ENCODE measurements at places on chromosomes 2 and 18. TPM values are rescaled to one million over a fixed set of nuclear protein-coding genes. Genes with fewer than 3 reads are reported as not detected.

The TEKT4 gene
- not detected for total RNA-seq

The HOXD4 gene
- total RNA-seq: 1.4 TPM

The LAMA3 gene
- 0.88 TPM for total RNA-seq

The SDC1 gene
- total RNA-seq: 7.9 TPM

The ARHGAP28 gene
- total RNA-seq: 0.44 TPM

The CAPN14 gene
- total RNA-seq: not detected
